ENCODE measurements at places on chromosomes 13 and 19.
A peak's percentile ranks its signal among the peaks of the same experiment; 100 is the strongest.

- DNase-seq, result no peak
Observed at GRCh38 chr13:37618554-37618953, 20.0 kb upstream of the POSTN start.

- DNase-seq, result no peak
Observed at GRCh38 chr13:81986308-81986707, 1645.4 kb upstream of the SPRY2 start.

DNA sequence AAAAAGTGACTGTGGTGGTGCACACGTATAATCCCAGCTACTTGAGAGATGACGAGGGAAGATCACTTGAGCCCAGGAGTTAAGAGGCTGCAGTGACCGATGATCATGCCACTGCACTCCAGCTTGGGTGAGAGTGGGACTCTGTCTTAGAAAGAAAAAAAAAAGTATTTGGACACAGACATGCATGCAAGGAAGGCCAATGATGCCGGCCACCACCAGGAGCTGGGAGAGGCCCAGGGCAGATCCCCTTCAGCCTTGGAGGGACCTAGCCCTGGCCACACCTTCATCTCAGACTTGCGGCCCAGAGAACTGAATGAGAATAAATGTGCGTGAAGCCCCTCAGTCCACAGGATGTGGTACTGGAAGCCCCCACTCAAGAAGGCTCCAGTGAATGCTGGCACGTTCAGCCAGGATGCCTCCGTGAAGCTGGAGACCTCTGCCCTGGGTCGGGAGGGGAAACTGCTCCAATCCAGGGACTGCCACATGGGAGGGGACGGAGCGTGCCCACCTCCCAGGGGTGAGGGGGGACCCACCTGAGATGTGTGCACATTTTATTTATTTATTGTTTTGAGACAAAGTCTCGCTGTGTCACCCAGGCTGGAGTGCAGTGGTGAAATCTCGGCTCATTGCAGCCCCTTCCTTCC, 14.6 kb downstream of the TNFAIP8L1 start:
- DNase-seq, result no peak

GRCh38 chr19:37127999-37128820, 44.3 kb downstream of the ZNF585A start:
- peak; percentile 84 for DNase-seq

DNA sequence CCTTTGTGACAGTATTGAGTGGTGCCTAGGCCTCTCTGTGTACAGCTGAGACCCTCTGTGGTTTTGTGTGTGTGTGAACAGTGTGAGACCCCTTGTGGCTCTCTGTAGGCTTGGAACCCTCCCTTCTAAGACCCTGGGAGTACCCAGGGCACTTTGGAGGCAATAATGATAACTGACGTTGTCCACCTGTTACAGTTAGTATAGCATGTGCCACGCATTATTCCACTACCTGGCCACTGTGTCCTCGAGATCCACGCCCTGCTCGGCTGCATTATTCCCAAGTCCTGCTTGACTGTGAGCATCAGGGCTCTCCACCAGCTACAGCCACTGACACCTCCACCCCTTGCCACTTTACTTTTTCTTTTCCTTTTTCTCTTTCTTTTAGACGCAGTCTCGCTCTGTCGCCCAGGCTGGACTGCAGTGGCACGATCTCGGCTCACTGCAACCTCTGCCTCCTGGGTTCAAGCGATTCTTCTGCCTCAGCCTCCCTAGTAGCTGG, 2.0 kb downstream of the GRAMD1A start:
- DNase-seq, result no peak

GRCh38 chr13:44147233-44147632, 226.4 kb upstream of the SERP2 start:
- DNase-seq, result no peak

- no peak for DNase-seq
Observed at GRCh38 chr13:28641600-28641926, 17.4 kb upstream of the POMP start.

GRCh38 chr19:48206397-48207093, 36.1 kb downstream of the ZSWIM9 start:
- DNase-seq, result no peak

DNA sequence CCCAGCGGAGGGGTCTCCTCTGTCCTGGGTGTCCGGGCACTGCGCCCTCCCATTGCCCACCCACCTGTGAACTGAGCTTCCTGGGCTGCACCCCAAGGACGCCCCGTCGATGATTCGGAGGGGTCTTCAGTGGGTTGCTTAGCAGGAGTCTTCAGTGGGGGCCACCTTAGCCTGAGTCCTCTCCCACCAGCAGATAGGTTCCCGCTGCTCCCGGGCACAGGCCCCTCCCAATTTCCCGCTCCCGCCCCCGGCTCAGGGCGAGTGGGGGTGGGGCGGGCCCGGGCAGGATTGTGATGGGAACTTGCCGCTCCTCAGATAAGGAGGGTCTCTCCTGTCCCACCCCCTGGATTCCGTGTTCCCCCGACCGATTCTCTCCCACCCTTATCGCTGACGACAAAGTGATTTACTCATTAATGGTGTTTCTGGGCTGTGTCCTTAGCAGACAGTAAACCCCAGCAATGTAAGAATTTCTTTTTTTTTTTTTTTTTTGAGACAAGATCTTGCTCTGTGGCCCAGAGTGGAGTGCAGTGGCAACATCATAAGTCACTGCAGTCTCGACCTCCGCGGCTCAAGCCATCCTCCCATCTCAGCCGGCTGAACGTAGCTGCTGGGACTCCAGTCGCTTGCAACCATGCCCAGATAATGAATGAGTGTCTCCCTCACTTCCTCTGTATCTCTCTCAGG, 655 bp upstream of the S1PR5 start:
- no peak for DNase-seq

DNA sequence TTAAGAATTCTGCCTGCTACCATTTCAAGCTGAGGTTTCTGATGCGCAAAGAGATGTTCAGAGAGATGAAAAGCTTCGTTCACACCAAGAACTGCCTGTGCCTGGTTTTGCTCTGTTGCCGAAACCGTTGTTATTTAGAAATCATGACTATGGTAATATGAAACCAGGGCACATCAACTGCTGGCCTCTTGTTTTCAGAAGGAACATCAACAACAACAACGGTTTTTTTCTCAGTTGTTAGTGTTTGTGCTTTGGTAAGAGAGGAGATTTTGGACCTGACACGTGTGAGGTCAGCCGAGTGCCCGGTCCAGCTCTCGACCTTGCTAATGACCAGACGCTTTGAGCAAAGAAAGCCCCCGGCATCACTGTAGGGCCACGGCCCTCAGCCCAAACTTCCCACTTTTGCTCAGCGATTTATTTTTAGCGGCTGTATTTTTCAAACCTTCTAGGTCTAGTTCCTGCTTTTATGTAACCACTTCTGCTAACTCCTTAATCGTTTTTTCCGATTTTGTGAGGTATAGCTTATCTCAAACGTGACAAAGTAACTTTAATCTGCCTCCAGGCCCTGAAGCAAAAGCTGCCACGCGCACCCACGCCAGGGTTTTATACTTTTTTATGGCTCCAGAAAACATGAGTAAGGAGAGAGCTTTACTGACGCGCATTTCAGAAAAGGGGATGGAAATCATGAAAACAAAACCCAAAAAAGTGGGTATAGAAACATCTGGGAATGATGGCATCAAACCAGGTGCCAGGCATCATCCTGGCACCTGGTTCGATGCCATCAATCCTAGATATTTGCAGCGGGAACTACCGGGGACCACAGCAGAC, 42.0 kb downstream of the KLF2 start:
- no peak for DNase-seq

Data from RKO (cell line).